AG10803 (cell line): ENCODE measurements at places on chromosomes 3 and 15.
A peak's percentile ranks its signal among the peaks of the same experiment; 100 is the strongest.

- DNase-seq, result no peak
Observed at GRCh38 chr3:119639494-119640350, 20.7 kb downstream of the POPDC2 start.

- DNase-seq, result no peak
Observed at GRCh38 chr3:38837358-38837757, 21.3 kb upstream of the SCN10A start.

- peak; percentile 71 for DNase-seq
Observed at GRCh38 chr3:159645874-159646273, 342.8 kb upstream of the IL12A start.

DNA sequence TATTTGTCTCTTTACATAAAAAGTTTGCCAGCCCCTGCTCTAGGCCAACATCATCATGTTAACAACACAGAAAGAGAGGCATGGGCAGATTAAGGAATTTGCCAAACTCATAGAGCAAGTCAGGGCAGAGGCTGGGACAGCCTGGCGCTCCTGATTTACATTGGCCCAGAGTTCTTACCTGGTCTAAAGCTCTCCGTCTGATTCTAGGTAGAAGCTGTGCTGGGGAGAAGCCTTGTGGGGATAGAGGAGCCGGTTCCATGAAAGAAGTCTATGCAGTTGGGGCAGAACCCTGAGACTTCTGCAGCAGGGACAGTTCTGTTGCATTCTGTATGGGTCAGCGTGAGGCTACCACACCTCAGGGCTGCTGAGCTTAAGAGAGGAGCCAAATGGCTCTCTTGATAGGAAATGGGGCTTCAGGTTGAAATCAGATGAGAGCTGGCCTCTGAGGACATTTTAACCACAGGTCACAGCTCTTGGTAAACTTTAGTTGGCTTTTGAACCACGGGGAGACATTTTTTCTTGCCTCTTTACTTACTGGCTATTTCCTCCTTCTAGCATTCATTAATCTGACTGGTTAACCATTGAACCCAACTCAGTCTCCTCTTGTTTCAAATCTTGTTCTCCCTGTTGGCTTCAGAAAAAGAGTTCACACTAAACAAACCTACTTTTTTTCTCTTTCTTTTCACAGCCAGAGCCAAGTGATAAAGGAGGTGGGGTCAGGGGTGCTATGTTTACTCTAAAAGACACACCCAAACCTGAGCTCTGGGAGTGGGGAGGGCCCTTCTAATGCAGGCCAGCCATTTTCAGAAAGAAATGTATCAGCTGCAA is 250.7 kb downstream of the OPA1 start:
- no peak for DNase-seq

DNA sequence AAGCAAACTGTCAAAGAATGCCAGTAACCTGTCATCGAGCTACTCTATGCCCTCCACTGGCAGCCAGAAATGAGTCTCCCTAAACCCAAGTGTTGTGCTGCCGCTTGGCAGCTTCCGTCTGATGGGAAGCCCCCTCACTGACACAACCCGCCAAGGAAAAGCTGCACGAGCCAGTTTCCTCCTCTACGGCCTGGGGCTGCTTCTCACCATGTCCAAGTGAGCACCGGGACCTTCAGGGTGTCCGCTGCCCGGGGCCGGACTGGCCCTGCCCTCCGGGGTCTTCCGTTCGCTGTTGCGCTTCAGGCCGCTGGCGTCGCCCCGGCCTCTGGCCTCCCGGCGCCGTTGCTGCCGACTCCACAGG is 490 bp downstream of the TOMM70 start:
- DNase-seq, result no peak

- DNase-seq, result no peak
Observed at GRCh38 chr3:70242297-70242882, 70.0 kb downstream of the MDFIC2 start.

GRCh38 chr3:3646934-3647333 is 152.3 kb upstream of the LRRN1 start:
- DNase-seq, result no peak

GRCh38 chr3:125374501-125374995 is 577 bp downstream of the ZNF148 start:
- DNase-seq, result peak; percentile 43

- DNase-seq, result no peak
Observed at GRCh38 chr3:77411334-77411733, 371.4 kb downstream of the ROBO2 start.

GRCh38 chr3:129827765-129828164 is 65.7 kb downstream of the TMCC1 start:
- DNase-seq, result no peak

DNA sequence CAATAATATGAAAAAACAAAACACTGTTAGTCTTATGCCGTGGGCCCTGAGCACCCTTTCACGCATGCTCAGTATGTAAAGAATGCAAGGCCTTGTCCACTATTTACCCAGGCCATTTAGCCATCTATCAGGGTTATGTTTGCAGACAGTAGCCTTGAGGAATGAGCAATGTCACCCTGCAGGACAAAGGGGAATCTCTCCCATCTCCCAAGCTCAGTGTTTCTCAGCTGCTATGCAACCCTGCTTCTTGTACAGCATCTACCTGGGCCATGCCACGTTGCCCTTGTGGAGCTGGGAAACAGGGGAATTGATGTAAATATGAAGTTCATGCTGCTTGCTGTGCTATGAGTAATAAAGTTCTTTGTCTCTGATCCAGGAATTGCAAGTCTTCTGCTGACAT is 51.5 kb upstream of the SLCO2A1 start:
- DNase-seq, result no peak

DNA sequence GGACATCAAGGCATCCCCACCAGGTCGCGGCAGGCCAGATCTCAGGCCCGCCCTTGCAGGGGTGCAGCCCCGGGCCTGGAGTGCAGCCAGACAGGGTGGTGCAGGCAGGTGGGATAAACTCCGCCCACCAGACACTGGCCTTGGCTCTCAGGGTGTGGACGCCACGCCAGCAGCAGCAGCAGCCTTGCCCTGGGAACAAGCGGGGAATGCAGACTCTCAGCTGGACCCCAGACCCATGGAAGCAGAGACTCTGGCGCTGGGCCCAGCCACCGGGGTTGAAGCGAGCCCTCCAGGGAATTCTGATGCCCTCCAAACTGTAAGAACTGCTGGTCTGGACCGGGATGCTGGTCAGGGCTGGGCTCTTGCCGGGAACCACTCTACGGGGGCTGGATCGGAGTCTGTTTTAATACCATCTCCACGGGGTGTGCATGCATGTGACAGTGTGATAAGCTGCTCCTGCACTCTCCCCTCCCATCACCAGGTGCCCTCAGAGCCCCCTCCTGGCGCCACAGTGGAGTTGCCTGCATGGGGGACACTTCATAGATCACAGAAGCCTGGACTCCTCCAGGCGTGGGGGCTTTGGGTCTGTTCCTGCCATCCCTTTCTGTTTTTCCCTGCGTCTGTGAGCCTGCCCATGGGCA is 142.7 kb downstream of the NSMCE3 start:
- no peak for DNase-seq

DNA sequence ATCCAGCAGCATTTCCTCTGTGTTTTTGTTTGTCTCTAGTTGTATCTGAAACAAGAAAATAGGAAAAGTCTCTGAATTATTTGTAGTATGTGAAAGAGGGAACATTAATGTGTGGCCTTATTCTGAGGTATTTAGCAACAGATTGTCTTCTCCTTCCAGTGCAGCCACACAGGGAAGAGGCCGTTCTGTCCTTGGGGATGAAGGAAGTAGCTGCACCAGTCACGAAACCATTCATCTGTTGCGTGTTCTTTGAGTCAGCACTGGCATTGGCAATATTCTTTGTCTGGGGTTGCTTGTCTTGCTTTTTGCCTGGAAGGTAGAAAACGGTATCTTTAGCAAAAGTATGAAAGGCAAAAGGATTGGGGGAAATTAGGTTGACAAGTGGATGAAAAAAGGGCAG is 91.6 kb downstream of the CDIN1 start:
- no peak for DNase-seq

GRCh38 chr15:101451846-101452245 is 37.7 kb downstream of the PCSK6 start:
- peak; percentile 67 for DNase-seq

GRCh38 chr3:24202071-24202470 is 257.0 kb downstream of the NR1D2 start:
- DNase-seq, result peak; percentile 84

GRCh38 chr3:152738656-152739055 is 96.3 kb upstream of the P2RY1 start:
- DNase-seq, result peak; percentile 35

- DNase-seq, result peak; percentile 13
Observed at GRCh38 chr3:100753846-100754245, 44.6 kb downstream of the TFG start.

GRCh38 chr3:53320697-53321096 is 26.6 kb downstream of the DCP1A start:
- no peak for DNase-seq

DNA sequence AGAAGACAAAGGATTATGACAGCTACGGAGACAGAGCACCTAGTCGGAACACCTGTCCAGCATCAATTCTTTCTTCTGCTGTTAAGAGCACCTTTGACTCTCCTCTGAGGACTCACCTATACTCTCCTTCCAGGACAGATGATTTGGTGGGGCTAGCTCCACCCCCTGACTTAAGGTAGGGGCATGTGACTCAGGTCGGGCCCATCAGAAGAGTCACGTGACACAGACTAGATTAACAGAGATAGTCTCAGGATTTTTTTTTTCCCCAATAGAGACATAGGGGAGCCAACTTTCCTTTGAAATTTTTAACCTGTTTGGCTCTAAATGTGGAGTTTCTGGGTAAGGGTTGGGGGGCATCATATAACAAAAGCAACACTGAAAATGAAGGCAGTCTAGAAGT is 11.4 kb upstream of the WNT5A start:
- no peak for DNase-seq

- DNase-seq, result no peak
Observed at GRCh38 chr3:151426341-151426657, 34.6 kb downstream of the IGSF10 start.

GRCh38 chr3:137046747-137047146 is 89.0 kb downstream of the IL20RB start:
- DNase-seq, result no peak

- peak; percentile 9 for DNase-seq
Observed at GRCh38 chr3:195015021-195015420, 255.9 kb downstream of the XXYLT1 start.

DNA sequence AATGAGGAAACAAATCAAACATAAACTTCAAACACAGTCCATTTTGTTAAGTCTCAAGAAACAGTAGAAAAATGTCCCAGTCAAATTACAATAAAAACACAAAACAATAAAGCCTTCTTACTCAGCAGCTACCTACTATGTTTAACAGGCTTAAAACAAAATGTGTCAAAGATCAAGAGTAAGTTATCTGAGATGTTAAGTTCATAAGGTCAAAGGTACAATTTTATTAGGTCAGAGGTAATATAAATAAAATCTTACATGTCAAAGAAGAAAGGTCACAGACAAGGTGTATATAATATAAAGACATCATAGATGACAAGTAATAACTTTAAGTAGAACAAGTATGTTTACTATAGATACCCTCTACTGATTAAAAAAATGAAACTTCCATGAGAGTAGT is 208.3 kb downstream of the SCAPER start:
- no peak for DNase-seq

DNA sequence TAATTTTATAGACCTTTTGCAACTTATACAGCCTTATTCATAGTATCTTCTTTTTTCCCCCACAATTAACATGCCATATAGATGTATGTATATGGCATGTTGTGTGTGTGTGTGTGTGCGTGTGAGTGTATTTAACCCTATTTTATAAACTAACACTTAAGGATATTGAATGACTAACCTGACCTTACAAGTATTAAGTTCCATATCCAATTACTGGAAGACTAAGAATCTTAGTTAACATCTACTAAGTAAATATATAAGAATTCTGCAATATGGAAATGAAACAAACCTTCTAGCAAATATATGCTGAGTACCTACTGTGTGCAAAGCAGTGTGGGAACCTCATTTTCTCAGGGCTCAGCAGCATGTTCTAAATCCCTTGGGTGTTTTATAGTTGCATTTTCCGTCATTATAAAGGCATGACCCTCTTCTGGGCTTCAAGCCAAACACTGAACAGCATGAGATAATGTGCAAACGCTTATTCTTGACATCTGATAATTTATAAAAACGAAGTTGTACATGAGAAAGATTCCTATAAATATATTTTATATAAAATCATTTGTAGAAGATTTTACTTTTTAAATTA is 105.5 kb downstream of the NLGN1 start:
- DNase-seq, result peak; percentile 50

GRCh38 chr3:52265387-52265786 is 13.1 kb downstream of the WDR82 start:
- DNase-seq, result no peak

DNA sequence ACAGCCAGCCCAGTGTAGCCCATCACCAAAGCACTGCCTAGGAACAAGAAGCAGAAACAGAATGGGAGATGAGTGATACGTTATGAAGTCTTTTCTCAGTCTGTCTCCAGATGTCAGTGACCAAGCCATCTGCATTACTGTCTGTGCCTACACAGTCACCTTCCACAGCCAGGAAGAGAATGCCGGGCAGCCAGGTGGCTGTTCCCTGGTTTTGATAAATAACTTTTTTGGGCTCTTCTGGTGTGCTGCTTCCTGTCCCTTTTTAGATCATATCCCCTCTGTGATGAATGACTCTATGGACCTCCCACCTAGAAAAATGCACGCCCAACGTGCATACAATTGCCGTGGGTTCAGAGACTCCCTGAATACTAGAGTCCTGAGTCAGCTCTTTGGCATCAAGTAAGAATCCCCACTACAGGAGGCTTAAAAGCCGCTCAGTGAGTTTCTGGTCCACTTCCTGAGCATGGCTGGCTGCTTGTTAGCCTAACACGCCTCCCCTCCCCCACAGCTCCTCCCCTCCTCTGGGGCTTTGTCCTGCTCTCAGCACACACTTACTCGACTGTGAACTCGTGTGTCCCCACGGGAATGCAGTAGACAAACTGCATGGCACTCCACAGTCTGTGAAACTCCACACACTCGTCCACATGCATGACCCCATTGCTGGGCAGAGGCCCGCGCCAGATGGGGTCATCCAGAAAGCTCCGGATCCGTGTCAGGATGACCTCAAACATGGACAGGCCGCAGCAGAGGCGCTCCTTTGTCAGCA is 34.7 kb downstream of the NIPA2 start:
- peak; percentile 63 for DNase-seq

DNA sequence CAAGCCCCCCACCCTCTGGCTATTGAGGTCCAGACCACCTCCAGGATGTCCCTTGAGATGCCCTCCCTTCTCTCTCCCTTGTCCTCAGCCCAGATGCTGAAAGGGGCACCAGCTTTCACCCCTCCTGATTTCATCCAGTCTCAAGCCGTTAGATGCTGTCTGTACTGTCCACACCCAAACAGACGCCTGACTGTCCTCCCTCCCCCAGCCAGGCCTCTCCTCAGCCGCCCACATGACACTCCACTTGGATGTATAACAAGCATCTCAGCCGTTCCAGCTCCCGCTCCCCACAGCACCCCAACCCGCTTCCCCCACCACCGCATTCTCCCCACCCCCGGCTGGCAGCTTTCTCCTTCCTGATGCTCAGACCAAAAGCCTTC is 25.0 kb upstream of the CYP11A1 start:
- DNase-seq, result peak; percentile 63

GRCh38 chr3:134074790-134075567 is 45.3 kb upstream of the SLCO2A1 start:
- no peak for DNase-seq

GRCh38 chr3:170792471-170792870 is 77.5 kb downstream of the RPL22L1 start:
- DNase-seq, result no peak

GRCh38 chr15:60964527-60964926 is 264.6 kb downstream of the RORA start:
- peak; percentile 34 for DNase-seq
